ENCODE measurements at places on chromosomes 11 and 22.
A peak's percentile ranks its signal among the peaks of the same experiment; 100 is the strongest.

- H3K27me3 ChIP-seq: peaks cover 63% of the 10 kb centered on the region
- DNase-seq: no peak
- no peak overlapping the region for H3K27ac ChIP-seq
- H3K36me3 ChIP-seq: peaks cover 2% of the 10 kb centered on the region
Observed at GRCh38 chr22:45493286-45493771, 9.4 kb upstream of the FBLN1 start.

DNA sequence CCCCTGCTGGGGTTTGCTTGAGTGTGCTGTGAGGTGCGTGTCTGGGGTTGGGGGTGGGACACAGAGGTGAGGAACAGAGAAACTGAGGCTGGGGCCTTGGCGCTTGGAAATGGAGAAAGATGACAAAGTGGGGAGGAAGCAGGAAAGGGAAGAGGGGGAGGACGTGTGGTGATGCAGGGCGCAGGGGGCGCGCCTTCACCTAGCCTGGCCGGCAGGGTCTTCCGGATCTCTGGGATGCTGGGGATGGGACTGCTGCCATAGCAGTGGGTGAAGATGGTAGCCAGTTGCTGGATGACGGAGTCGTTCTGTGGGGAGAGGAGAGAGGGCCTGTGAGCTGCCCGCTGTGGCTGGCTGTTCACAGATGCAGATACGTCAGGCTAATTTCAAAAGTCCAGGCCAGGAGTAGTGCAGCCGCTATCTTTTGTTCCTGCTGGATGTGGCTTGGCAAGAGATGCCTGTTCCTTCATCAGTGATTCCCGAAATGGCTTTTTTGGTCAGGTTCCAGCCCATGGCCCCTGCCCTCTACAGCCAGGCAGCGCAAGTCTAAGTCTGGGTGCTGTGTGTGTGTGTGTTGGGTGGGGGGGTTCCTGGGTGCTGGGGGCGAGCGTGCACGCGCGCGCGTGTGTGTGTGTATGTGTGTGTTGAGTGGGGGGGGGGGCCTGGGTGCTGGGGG lies 54.8 kb downstream of the NAT10 start:
- DNase-seq: no peak
- H3K27me3 ChIP-seq: no peaks in the 10 kb centered on the region
- peaks cover 2% of the 10 kb centered on the region for H3K4me1 ChIP-seq
- no peaks in the 10 kb centered on the region for H3K36me3 ChIP-seq
- H3K4me3 ChIP-seq: no peak overlapping the region

- H3K27ac ChIP-seq: peak overlapping the region; percentile 34
- H3K27me3 ChIP-seq: no peaks in the 10 kb centered on the region
- H3K4me3 ChIP-seq: no peak overlapping the region
- H3K36me3 ChIP-seq: peaks cover 3% of the 10 kb centered on the region
Observed at GRCh38 chr11:46514370-46514769, 79.5 kb downstream of the AMBRA1 start.

DNA sequence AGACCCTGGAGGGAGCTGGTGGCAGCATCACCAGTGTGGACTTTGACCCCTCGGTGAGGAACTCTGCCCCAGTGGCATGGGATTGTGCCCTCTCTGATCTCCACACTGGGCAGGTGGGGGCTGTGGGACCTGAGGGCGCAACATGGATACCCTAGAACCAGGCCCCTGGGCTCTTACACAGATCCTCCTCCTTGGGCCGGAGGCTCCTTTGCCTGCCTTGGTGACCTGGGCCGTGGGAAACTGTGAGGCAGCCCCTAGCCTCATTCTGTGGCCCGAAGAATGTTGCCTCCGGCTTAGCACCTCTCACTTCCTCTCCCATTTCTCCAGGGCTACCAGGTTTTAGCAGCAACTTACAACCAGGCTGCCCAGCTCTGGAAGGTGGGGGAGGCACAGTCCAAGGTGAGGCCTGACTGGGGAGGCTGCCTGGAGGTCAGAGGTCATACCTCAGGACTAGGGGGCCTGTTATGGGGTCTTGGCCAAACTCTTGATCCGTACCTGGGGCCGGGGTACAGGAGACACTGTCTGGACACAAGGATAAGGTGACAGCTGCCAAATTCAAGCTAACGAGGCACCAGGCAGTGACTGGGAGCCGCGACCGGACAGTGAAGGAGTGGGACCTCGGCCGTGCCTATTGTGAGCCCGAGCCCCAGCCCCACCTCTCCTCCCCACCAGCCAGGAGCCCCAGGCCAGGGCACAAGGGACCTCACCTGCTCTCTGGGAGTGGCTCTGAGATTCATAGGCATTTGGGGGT lies 12.2 kb downstream of the ATG16L2 start:
- peaks cover 3% of the 10 kb centered on the region for H3K36me3 ChIP-seq
- peaks cover 17% of the 10 kb centered on the region for H3K4me1 ChIP-seq
- H3K4me3 ChIP-seq: no peak overlapping the region
- no peaks in the 10 kb centered on the region for H3K27me3 ChIP-seq
- DNase-seq: no peak
- peak overlapping the region; percentile 75 for H3K27ac ChIP-seq

DNA sequence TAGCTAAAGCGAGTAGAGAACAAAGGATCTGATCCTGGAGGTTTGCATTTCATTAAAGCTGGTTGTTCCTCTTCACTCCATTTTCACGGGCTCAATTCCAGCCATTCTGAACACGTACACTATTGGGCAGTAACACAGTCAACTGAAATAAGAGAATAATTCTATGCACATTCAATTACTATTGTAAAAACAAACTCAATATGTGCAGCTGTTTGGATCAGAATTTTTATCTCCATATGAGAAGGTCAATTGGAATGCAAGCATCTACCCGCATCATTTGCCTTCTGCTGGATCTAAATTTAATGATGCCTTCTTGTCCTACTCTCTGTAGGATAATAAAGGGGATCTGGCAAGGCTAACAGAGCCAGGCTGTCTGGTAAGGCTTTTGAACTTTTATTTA lies 562.8 kb upstream of the CCDC179 start:
- no peaks in the 10 kb centered on the region for H3K4me1 ChIP-seq
- H3K27ac ChIP-seq: no peak overlapping the region
